Natural killer cell (primary cell): ENCODE measurements at places on chromosomes 11 and 22. TPM values are rescaled to one million over a fixed set of nuclear protein-coding genes. Genes with fewer than 3 reads are reported as not detected.

The HIC2 gene
- total RNA-seq = 10.2 TPM

The OR2AG1 gene
- total RNA-seq = not detected

The C22orf39 gene
- total RNA-seq = 45.4 TPM

The MYEOV gene
- total RNA-seq = 1.2 TPM

The CHST1 gene
- total RNA-seq = not detected

The OR6M1 gene
- not detected for total RNA-seq

The GTSE1 gene
- 2.9 TPM for total RNA-seq

The ZNRD2 gene
- total RNA-seq = 64.1 TPM

The PRRG4 gene
- total RNA-seq = 0.25 TPM

The RFPL1 gene
- not detected for total RNA-seq

The HTR3B gene
- total RNA-seq = not detected

The KRTAP5-10 gene
- not detected for total RNA-seq

The ADM2 gene
- 0.26 TPM for total RNA-seq

The GGTLC2 gene
- not detected for total RNA-seq

The OR10W1 gene
- not detected for total RNA-seq

The TUBA8 gene
- total RNA-seq = 1.2 TPM

The SLC25A17 gene
- total RNA-seq = 13.4 TPM

The PHLDB1 gene
- 1.1 TPM for total RNA-seq

The TRIM77 gene
- not detected for total RNA-seq

The DRD4 gene
- total RNA-seq = 1.2 TPM

The SHANK2 gene
- total RNA-seq = not detected

The RTN4RL2 gene
- 0.61 TPM for total RNA-seq

The NRXN2 gene
- 2.9 TPM for total RNA-seq

The RTN3 gene
- total RNA-seq = 37.6 TPM

The KCNK4 gene
- total RNA-seq = 0.30 TPM
